NCI-H187 (cell line): ENCODE measurements at places on chromosomes 5 and 9.

- no peak for DNase-seq
Measured at GRCh38 chr9:16833296-16833835, 37.1 kb downstream of the BNC2 start.

DNA sequence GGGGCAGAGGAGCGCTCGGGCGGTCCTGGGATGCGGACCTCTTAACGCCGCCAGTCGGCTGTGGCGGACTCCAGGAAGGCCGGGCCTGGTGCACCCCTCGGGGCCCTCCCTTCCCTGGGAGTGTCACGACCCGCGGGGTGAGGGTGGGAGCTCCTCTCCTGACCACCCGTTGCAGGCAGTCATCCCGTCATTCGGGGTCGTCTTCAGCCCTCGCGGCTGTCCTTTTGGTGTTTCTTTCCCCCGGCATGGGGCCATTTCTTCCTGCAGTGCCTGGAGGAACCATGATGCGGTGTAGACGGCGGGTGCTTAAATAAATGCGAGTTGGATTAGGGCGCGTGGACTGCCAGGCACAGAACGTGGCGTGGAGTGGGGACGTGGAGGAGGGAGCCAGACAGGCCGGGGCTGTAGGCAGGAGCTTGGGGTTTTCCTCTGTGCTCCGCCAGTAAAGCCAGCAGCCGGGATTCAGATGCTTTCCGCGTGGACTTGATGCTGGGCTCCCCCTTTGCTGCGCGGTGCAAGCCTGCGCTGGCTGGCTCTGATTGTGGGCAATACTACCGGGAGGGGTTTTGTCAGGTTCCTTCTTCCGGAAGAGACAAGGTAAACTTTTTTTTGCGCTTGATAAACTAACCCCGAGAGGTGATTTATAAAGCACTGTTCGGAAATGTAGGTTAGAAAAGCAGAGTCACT lies 868 bp downstream of the KDM4C start:
- DNase-seq = peak; percentile 23

DNA sequence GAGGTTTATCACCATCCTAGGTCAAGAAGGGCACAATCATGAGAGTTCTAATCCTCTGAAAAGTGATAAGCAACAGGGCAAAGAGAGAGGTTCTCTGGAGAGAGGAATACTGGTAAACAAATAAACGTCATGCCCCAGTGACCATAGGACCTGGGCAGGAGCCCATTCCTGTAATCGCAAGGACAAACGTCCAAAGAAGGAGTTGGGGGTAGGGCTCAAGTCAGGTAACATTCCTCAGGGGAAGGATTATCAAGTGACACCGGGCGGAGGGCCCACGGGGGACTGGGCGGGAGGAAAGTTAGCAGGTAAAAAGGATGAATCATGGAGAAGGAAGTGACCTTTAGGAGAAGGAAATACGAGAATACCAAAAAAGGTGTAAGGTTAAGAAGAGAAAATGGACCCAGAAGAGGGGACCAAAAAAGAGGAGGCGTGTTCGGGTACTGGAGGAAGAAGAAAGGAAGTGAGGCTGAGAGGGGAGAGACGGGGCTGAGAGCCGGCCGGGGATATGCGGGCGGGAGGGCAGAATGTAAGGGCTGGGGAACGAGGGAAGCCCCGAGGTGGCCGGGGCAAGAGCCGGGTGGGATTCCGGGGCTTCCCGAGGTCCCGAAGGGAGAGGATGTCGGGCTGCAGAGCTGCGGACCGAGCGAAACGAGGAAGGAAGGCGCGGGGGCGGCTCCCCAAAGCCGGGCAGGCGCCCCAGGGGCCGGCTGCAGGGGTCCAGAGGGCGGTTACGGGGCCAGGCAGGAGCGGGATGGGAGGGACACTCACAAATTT lies 583 bp downstream of the DIAPH1 start:
- no peak for DNase-seq

DNA sequence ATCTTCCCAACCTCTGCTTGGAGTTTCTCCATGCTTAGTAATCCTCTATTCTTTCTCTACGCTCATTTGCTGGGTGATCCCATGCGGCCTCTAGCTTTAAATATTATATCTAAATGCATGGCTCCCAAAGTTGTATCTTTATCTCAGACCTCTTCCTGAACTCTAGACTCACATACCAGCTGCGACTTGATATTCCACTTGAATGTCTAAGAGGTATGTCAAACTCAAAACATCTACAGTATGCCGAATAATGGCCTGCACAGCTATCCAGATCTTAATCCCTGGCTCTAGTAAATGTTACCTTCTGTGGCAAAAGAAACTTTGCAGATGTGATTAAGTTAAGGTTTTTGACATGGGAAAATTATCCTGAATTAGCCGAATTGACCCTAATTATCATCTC lies 179.2 kb downstream of the TTC39B start:
- no peak for DNase-seq

DNA sequence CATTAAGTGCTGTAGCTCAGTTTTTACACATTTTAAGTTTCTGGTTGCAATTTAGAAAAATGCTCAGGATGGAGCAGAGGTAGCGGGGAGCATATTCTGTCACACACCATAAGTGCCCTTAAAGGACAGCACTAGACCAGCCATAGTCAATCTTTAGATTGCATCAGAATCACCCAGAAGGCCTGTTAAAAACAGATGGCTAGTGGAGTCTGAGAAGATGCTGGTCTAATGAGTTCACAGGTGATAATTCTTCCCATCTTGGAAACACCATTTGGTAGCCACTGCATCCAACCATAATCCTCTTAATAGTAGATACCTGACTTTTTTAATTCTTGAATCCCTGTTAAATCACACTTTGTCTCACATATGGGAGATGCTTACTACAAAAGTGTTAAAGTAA lies 113.2 kb downstream of the CDH18 start:
- no peak for DNase-seq

DNA sequence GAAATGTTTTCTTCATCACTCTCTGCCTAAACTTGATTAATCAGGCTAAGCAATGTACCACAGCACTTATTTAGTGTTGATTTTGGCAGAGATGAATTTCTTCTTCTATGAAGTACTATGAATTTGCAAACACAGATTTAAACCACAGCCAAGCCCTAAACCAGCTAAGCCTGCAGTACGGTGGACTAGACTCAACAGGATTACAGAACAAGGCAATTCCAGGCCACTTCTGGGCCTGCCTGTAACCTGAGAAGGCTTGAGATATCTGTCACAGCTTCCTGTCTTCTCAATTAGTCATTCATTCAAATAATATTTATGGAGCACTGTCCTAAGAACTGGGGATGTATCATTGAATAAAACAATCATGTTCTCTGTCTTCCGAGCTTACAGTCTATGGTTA lies 32.4 kb upstream of the CAST start:
- DNase-seq = no peak

DNA sequence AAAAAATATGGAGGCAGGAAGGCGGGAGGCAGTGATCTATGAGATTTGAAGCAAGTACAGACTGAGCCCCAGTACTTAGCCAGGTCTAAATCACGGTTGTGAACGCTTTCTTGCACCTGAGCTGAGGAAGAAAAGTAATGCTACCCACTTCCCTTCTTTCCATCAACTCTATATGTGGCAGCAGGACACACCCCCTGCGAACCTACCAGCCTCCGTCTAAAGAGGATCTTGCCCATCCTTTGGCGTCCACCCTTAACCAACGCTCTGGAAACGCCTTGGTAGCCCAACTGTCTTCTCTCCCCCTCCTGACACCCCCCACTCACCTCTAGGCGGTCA lies 545 bp downstream of the HMGCS1 start:
- peak; percentile 42 for DNase-seq

DNA sequence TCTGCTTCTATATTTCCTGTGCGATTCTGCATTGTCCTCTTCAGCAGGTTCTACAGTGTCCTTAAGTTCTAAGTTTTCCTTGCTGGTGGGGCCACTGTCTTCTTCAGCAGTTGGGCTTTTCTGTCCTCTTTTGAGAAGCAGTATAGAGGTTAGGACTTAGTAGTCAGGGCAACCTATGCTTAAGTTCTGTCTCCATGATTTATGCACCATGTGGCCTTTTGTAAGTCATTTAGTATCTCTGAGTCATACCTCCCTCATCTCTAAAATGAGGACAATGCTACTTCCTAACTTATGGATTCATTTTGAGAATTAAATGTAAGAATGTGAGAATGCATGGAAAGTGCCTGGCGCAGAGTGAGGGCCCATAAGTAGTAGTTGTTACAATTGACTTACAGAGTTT lies 46.8 kb downstream of the GRIN3A start:
- no peak for DNase-seq

GRCh38 chr9:94139672-94140417 lies 55.6 kb downstream of the PTPDC1 start:
- DNase-seq = no peak

- no peak for DNase-seq
Measured at GRCh38 chr9:130501639-130502038, 56.9 kb downstream of the ASS1 start.

- DNase-seq = no peak
Measured at GRCh38 chr9:114690308-114690707, 8.3 kb upstream of the TEX48 start.
